Nasal cavity respiratory epithelium epithelial cell of viscerocranial mucosa (primary cell): ENCODE measurements at places on chromosomes 2 and 18. TPM values are rescaled to one million over a fixed set of nuclear protein-coding genes. Genes with fewer than 3 reads are reported as not detected.

LOXHD1 gene
- total RNA-seq, result under 0.01 TPM in 1 of 2 replicates, not detected in the other

LGALSL gene
- 17.7 and 36.9 TPM in 2 replicates for total RNA-seq

CMPK2 gene
- 0.34 and 0.57 TPM in 2 replicates for total RNA-seq

INHBB gene
- total RNA-seq, result 0.21 and 0.34 TPM in 2 replicates

GPBAR1 gene
- under 0.01 and 0.07 TPM in 2 replicates for total RNA-seq

RNU2-63P gene
- total RNA-seq, result 51.9 TPM in 1 of 2 replicates, not detected in the other

GRB14 gene
- 2.6 and 3.1 TPM in 2 replicates for total RNA-seq
